ENCODE measurements at places on chromosomes 6 and 20. TPM values are rescaled to one million over a fixed set of nuclear protein-coding genes. Genes with fewer than 3 reads are reported as not detected.

PPP2R5D gene
- 18.1 TPM for polyA plus RNA-seq

LAMA2 gene
- polyA plus RNA-seq = 0.83 TPM

BPI gene
- 2.3 TPM for polyA plus RNA-seq

SEL1L2 gene
- not detected for polyA plus RNA-seq

Measured in spleen (tissue), 13 donors.